ENCODE measurements at places on chromosomes 5 and 9. TPM values are rescaled to one million over a fixed set of nuclear protein-coding genes. Genes with fewer than 3 reads are reported as not detected.

GRCh38 chr9:126564716-126565115 lies 49.0 kb upstream of the LMX1B start:
- no peak for DNase-seq

GRCh38 chr5:23629396-23629795 lies 122.0 kb downstream of the PRDM9 start:
- no peak for DNase-seq

GRCh38 chr9:133162861-133163503 lies 732 bp downstream of the GBGT1 start:
- DNase-seq, result no peak

DNA sequence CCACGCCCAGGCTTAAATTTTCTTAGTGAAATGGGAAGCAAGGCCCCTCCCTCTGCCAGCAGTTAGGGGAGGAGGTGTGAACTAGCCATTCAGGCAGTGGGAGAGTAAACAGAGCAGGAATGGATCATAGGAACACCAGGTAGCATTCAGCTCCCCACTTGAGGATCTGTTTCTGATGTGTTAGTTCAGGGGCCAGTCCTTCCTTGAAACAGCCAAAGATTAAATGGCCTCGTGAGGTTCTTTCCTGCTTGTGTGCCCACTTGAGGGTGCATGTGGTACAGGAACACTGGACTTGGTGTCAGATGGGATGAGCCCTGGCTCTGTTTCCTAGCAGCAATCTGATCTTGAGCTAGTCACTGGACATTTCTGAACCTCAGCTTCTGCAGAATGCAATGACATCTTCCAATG lies 21.2 kb downstream of the FAXDC2 start:
- no peak for DNase-seq

SLC6A3 gene
- total RNA-seq, result not detected

DNA sequence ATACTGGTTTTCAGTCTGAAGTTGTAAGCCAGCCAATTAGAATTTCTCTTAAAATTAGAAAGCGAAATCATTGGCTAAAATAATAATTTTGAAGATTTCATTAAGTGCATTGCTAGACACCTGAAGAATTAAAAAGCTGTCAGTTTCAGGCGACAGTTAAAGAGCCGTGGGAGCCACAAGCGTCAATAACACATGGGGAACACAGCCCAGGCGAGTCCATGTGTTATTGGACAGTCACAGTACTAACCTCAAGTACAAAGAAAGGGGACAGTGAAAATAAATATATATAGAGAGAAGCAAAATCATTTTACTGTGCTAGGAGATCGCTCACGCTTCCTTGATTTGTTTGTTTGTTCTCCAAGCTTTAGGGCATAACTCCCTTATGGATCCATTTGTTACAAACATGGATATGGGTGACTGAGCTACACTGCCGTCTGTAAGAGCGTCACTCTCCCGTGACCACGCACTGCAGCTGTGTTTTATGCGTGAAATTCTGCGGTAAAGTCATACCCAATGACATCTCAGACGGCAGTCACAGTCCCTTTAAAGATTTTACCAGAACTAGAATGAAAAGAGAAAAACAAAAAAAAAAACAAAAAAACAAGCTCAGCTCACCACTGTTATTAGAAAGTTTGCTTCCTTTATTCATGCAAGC lies 83.2 kb downstream of the USP20 start:
- DNase-seq, result no peak

DNA sequence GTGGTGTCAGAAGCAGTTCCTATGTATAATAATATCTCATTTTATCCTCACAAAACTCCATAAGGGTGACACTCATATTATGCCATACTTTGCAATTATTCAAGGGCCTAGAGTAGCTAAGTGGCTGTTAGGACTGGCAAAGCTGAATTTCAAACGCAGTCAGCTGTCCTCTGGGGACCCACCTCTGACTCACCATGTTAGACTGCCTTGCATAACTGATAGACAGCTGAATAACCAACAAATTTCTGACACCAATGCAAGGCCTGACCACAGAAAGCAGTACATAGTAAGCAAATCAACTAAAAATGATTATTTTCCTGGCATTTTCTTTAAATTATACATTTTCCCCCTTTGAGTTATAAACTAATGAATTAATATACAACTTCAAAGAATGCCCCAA lies 251.6 kb upstream of the PTGER4 start:
- no peak for DNase-seq

Data from dermis microvascular lymphatic vessel endothelial cell (primary cell).